ENCODE measurements at places on chromosomes 4 and X.

GRCh38 chrX:115911967-115912366 lies 258.6 kb upstream of the AGTR2 start:
- no peak for DNase-seq

DNA sequence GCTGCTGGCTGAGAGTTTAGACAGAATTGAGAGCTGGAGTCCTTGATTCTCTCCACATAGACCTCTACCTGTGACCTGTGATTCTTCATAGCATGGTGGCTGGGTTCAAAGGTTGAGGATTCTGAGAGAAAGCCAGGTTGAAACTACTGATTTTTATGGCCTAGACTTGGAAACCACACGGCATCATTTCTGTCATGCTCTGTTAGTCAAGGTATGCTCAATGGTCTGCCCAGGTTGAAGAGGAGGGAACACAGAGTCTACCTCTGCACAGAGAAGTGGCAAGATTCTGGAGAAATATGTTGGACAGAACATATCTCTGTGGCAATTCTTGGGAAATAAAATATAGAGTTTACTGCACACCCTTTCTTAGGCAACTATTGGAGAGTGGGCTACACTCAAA lies 57.2 kb upstream of the CXorf66 start:
- no peak for DNase-seq

DNA sequence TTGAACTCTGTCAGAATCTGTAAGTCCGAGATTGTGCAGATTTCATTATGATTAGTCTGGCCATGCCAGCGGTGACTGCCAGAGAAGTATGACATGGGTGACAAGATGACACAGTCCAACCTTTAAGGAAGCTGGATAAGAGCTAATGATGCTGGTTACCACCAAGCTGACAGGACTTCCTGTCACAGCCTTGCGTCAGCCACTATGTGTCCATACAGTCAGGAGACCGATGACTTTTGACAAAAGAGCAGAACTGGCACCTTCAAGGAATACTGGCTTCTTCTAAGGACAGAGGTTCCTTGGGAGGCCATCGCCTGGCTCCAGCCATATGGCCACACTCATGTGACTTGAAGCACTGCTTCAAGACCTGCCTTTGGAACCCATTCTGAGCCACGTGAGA lies 67.2 kb upstream of the TFDP3 start:
- DNase-seq = no peak

DNA sequence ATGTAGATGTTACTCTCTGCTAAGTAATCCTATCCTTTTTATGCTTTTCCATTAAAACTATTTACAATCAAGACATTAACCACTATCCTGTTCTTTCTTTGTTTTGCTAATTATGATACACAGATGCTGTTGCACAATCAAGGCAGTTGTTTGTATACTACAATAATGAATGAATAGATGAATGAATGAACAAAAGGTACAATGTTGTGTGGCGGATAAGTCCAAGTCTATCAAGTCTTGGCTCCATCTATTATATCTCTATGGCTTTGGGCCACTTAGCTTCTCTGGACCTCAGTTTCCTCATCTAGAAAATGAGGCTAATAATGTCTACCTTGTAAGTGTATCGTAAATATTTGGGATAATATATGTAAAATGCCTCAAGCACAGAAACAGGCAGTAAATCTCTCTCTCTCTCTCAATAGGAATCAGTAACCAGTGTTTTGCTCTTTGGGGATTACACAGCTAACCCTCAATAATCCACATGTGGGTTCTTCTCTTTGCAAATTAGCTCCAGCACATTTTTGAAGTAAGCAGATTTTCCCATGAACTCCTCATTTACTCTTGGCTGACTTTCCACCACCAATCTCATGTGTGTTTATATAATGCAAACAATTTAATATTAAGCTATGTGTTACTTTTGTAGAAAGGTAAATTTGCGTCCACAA lies 27.8 kb upstream of the TSPAN5 start:
- DNase-seq = peak; percentile 25

- DNase-seq = no peak
Observed at GRCh38 chr4:150739591-150739990, 157.6 kb downstream of the MAB21L2 start.

- DNase-seq = peak; percentile 16
Observed at GRCh38 chr4:6087669-6088341, 69.6 kb upstream of the C4orf50 start.

Measured in fibroblast of villous mesenchyme (primary cell).